ENCODE measurements at places on chromosomes 5 and 9.

DNA sequence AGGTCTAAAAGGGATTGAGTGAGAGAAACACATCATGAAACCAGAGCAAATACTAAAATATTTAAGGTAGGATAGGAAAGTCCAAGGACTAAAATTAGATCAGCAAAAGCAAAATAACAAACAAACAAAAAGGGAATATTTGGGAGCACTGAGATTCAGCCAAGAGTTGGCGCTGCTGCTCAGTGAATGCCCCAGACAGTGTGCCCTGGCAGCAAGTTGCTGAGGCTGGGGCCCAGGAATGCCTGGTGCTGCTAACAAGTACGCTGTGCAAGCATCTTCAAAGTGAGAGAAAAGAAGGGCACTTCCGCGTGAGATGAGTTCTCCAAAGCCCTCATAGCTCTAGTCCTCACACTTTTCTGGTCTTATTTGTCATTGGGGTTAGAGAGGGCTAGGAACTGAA lies 603.3 kb downstream of the EFNA5 start:
- DNase-seq = peak; percentile 46

- DNase-seq = no peak
Observed at GRCh38 chr5:7955476-7955875, 86.5 kb downstream of the MTRR start.

DNA sequence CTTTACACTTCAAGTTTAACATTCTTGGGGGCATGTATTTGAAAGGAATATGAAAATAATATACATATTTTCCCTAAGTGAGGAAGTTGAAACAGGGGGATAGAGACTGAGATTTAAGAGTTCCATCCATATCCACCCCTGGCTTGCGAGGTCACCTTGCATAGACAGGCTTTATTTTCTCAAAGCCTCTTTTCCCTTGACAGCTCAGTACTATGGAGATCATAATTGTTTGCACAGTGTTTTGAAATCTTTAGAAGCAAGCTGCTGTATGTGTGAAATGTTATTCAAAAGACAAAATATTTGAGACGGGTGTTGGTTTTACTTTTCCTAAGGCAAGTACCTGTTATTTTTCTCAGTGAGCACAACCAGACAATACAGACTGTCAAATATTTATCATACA lies 163.1 kb downstream of the LRRC70 start:
- no peak for DNase-seq

- no peak for DNase-seq
Observed at GRCh38 chr9:89635816-89636215, 31.0 kb downstream of the GADD45G start.

DNA sequence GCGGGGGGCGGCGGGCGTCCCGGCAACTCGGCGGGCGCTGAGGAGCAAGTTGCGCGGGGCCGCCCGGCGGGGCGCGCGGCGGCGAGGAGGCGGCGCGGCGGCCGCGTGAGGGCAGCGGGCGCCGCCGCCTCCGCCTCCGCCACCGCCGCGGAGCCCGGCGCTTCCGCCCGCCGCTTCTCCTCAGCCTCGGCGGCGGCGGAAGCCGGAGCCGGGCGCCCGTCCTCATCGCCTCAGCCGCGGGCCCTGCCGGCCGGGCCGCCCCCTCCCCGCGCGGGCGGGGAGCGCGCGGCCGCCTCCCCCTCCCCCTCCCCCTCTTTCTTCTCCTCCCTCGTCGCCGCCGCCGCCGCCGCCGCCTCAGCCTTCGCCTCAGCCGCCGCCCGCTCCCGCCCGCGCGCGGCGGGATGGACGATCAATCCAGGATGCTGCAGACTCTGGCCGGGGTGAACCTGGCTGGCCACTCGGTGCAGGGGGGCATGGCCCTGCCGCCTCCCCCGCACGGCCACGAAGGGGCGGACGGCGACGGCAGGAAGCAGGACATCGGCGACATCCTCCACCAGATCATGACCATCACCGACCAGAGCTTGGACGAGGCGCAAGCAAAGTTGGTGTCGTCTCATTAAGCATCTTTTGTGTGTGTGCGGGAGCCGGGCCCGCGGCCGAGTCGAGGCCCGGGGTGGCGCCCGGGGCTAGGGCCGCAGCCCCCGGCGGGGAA lies at the start of gene PBX3:
TSS of gene PBX3 (plus strand) at position 321 of the 712 bp plus-strand sequence.
- peak; percentile 86 for DNase-seq

Data from brain (organoid and tissue), 16 donors.